ENCODE measurements at places on chromosomes 11 and 22.

DNA sequence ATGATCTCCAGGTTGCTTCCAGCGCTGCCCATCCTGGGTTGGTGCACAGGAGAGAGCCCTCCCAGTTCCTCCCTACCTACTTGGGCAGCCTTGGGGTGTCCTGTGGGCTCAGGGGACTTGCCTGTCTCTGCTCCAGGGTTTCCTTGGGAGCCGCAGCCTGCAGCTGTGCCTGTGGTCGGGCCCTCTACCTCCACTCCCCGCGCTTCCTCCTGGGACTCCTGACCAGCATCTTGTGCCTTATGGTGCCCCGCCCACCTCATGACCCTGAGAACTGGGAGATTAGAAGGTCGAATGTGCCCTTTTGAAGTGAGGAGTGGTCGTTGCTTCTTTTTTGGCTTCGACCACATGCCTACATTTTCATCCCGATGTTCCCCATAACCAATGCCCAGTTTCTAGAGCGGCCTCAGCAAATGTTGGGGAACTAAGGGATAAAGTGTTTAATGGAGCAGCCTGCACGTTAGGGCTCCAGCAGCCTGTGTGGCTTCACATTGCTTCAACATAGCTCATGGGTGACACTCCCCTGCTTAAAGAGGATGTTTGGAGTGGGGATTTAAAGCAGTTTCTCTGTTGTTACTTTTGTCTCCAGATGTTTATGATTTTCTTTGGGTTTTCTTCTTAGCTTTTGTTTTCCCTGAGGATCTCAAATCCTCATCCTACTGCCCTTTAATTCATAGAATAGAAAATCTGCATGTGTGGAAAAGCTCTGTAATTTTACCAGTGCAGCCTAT is 248.8 kb downstream of the TBC1D22A start:
- no peak for DNase-seq

- DNase-seq = no peak
Observed at GRCh38 chr11:72236774-72237111, 7.2 kb downstream of the PHOX2A start.

DNA sequence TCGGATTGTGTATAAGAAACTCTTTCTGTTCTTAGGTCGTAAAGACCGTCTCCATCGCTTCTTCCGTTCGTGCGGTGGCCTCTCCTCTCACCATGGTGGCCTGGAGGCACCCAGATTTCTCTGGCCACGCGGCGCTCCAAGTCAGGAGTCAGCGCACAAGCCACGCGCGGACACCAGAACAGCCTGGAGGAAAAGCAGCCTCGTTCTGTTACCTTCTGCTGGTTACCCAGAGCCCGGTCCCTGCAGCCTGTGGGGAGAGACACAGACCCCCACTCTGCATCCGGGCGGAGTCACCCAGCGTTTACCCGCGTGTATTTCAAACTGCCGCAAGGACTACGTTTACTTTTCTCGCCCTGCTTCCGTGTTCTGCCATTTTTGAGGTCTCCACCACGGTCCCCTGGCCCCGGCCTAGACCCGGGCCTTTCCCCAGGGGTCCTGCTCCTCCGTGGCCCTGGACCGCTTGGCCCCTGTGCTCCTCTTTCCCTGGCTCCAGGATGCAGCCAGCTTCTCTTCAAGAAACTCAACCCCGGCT is 776.1 kb downstream of the BRD1 start:
- no peak for DNase-seq

DNA sequence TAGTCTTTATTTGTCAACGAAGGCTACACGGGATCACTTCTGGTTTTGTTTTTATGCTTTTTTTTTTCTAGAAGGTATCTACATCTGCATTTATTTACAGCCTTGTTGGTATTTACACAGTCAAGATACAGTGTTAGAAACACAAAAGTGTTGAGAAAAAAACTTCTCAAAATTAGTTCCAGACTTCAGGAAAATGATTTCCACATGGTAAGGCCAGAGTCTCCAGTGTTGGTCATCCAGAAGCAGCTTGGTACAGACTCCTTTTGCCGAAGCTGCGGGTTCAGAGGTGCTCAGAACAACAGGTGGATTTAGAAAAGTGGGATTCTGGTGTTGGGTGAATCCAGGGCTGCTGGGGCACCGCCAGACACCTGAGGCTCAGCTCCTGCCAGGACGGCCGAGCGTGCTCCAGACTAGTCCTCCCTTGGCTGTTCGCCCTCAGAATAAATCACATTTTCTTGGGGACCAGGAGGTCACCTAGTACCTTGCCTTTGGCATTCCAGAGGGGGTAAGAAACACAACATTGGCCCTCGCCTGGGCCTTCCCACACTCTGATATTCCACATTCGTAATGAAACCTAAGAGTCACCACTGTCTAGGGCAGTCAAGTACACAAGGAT is 78.7 kb upstream of the NARS2 start:
- DNase-seq = no peak

GRCh38 chr22:42608823-42609361 is 5.8 kb downstream of the POLDIP3 start:
- no peak for DNase-seq

DNA sequence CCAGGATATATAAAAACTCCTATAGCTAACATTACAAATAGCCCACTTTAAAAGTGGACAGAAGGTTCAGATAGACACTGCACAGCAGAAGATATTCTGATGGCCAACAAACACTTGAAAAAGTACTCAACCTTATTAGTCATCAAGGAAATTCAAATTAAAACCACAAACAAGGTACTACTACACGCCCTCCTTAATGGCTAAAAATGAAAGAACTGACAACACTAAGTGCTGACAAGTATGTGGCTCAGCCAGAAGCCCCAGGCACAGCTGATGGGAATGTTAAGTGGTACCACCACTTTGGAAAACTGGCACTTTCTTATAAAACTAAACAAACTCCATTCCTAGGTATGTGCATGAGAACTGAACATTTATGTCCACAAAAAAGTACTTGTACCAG is 320.1 kb downstream of the TBC1D22A start:
- no peak for DNase-seq

DNA sequence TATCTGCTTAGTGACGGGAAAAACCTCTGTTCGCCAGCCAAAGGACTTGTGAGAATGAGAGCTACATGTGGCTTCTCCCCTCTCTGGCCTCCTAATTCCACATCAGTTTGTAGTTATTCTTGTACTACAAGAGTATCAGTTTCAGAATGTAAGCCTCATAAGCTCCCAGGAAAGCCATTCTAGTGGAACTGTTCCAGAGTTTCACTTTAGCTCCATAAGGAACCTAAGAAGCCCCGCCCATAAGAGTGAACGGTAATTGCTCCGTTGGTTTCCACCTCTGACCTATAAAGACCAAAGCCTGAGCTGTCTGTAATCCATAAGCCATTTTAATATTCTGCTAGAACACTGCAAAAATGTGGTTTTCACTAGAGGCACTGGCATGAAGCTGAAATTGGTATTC is 53.0 kb downstream of the SIK3 start:
- DNase-seq = no peak

GRCh38 chr11:62015615-62016014 is 48.2 kb upstream of the FTH1 start:
- no peak for DNase-seq

- DNase-seq = no peak
Observed at GRCh38 chr11:59804061-59804460, 6.5 kb downstream of the MRPL16 start.

GRCh38 chr22:37896939-37897338 is 9.2 kb upstream of the MICALL1 start:
- DNase-seq = no peak

Measured in NCI-H2171 (cell line).